Epithelial cell of esophagus (primary cell): ENCODE measurements at places on chromosomes 5 and 9.
A peak's percentile ranks its signal among the peaks of the same experiment; 100 is the strongest.

- no peak for DNase-seq
These were observed 24.7 kb downstream of the GOLGA2 start for GRCh38 chr9:128250839-128251731.

GRCh38 chr5:111472096-111472495, 40.2 kb downstream of the STARD4 start:
- no peak for DNase-seq

DNA sequence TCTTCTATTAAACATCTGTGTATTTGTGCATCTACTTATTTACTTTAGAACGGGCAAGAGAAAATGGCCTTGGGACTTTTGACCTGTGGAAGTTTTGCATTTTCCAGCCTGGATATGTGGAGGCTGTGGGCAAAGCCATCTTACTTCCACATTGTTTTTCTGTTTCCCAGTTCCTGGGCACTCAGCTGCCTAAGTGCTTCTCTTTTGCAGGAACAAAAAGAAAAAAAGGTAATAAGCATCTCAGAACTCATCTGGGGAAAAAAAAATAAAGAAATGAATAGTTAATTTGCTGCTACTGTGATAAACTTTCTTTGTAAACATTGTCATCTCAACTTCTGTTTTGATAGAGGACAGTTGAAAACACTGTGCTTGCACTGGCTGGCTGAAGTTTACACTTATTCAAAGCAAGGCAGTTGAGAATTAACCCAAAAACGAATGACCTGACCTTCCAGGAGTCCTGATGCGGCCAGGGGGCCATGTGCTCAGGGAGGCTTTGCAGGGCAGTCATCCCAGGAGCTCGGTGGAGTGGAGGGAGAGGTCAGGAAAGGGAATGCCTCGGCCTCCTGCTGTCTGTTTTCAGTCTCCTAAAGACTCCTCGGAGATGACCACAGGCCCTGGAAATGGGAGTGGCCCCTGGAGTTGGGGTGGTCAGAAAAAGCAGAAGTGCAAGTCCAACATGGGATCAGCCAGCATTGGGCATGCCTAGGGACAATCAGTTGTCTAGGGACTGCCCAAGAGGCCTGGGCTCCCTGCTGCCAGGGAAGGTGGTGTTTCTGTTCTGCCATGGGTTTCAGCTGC, 75.5 kb downstream of the RAI14 start:
- DNase-seq, result no peak

GRCh38 chr5:148042881-148043280, 20.9 kb upstream of the SPINK5 start:
- peak; percentile 43 for DNase-seq

DNA sequence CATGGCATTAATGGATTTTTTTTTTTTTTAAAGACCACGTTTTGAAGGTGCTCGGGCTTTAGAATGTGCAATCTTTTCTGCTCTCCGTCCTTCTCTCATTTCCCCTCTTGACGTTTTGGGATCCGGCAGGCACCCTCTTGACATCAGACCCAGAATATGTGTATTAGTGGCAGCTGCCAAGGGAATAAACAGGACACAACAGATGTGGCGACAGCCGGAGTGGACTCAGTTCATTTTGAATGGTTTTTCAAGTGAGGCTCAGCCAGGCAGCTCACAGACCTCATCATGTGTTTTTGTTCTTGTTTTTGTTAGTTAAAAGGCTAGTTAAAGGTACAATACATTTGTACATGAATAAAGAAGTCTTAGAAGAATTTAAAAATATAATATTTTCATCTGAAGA, 365.0 kb upstream of the SEMA6A start:
- DNase-seq, result no peak

- DNase-seq, result no peak
These were observed 158.4 kb downstream of the GABBR2 start for GRCh38 chr9:98550206-98550820.

DNA sequence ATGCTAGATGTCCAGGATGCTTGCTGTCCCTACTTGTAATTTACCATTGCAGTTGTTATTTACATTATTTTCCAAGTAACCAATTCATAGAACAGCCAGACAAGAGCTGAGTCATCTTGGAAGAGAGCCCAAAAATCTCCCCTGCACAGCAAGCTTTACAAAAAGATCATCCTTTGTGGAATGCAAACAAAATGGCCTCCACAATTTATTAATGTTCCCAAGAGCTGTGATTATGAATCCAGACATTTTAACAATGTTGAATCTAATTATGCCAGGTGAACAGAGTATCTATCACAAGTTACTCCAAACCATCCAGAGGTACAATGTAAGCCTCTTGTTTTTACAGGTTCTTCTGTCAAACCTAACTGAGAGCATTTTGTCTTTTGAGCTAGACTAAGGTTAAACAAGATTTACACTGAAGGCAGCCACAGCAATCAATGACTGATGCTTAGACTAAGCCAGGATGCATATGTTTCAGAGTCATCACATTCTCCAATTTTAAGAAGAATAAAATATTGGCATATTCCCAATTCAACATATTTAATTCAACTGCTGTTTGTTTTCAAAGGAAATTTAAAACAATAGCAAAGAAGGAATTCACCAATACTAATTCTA, 95.3 kb upstream of the SLC12A2 start:
- peak; percentile 89 for DNase-seq

- peak; percentile 7 for DNase-seq
These were observed 110.8 kb downstream of the MARCHF3 start for GRCh38 chr5:126919566-126919965.

DNA sequence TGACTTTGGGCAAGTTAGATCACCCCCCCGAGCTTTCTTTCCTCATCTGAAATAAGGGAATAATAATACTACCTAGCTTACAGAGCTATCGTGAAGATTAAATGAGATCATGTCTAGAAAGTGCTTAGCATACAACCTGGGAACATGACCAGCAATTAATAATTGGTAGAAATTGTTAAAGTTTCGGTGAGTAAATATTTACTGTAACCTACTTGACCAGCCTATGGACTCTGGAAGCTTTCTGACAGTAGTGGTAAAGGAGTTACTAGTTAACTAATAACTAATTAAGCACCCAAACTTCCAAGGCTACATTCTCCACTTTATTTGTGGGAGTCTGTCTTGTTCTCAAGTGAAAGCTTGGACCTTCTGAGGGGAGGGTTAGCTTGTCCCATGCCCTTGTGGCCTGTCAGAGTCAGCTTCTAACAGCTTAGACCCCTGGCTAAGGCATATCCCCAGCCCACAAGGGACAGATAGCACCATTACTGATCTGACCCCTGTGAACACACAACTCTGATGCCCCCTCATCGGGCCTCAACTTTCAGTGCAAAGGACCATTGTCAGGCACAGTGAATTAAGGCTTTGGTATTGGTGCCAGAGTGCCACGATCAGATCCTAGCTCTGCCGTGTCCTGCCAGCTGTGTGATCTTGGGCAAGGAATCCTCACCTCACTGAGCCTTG, 58.7 kb upstream of the SAP30L start:
- no peak for DNase-seq

DNA sequence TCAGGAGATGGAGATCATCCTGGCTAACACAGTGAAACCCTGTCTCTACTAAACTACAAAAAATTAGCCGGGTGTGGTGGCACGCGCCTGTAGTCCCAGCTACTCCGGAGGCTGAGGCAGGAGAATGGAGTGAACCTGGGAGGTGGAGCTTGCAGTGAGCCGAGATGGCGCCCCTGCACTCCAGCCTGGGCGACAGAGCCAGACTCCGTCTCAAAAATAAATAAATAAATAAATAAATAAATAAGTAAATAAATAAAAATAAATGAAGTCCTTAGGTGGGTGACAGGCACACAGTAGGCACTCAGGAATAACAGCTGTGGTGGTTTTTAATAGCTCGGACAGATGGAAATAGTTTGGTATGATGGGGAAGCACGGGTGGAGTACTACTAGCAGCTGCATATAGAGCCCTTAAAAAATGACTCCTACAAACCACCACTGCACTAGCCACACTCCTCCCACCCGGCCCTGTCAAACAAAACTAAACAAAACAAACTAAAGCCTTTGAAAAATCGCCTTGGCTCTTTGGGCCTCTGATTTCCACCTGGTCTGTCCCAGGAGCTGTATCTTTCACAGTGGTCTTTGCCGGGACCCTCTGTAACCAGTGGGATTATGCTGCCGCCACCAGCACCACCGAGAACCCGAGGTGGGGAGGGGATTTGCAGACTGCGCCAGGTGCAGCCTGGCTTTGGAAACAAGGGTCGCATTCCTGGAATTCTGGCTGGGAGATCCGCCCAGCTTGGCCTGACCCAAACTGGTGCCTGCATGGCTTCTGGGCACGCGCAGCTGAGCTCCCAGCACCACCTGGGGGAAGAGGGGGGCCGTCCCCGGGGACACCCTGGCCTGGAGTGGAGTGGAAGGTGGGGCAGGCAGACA, 5.1 kb upstream of the WDR5 start:
- DNase-seq, result peak; percentile 41
